Fibroblast of gingiva (primary cell): ENCODE measurements at places on chromosomes 3 and 15.

GRCh38 chr3:88152841-88153240, 3.1 kb downstream of the C3orf38 start:
- no peak for DNase-seq

DNA sequence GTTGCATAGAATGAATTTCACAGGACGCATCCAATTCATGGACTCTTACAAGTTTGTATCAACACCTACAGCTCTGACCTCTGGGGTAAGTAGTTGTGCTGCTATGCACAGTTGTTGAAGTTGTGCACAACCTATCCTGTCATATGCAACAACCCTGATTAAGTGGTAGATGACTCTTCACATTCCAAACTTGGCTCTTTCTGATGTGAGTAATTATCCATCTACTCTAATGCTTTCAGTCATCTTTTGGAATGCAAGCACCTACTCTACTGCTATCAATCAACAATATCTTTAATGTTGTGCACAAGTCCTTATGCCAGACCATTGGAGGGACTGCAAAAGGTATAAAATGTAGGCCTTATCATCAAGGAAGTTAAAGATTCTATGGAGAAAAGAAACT, 921.4 kb downstream of the MCTP2 start:
- DNase-seq = no peak

DNA sequence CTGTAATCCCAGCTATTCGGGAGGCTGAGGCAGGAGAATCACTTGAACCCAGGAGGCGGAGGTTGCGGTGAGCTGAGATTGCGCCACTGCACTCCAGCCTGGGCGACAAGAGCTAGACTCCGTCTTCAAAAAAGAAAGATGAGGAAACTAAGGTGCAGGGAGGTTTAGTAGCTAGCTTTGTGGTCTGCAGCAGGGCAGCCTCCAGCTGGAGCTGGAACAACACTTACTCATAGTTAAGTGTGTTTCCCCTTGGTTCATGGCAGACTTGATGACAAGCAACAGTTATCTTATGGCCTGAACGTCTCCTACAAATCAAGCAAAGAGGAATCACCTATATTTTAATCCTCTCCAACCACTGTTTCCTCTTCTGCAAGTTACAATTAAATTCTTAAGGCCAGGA, 12.6 kb downstream of the KAT2B start:
- DNase-seq = no peak

DNA sequence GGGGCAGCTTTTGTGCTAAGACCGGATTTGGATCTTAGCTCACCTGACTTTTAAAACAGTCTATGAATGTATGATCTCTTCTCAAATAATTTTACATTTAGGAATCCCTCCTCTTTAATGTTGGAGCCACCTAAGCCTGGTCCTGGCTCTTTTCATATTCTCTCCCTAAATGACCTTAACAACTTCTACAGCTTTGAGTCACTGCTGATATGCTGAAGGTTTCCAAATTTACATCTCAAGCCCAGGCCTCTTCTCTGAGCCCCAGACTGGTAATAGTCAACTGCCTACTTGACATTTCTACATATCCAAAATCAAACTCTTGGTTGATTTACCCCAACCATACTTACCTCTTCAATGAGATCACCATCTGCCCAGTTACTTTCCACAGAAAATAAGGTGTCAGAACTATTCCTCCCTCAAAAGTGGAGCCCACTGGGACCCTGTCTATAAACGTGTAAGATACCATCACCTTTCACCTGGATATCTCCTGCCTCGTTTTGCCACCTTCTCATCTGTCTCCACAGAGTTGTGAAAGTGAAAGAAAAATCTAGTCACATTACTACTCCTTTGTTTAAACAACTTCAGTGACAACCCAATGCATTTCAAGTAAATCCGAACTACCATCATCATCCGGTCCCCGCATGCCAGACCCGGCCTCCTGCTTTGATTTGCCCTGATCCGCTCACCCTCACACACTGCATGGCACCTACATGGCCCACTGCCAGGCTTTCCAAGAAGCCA, 48.8 kb downstream of the UBP1 start:
- no peak for DNase-seq

DNA sequence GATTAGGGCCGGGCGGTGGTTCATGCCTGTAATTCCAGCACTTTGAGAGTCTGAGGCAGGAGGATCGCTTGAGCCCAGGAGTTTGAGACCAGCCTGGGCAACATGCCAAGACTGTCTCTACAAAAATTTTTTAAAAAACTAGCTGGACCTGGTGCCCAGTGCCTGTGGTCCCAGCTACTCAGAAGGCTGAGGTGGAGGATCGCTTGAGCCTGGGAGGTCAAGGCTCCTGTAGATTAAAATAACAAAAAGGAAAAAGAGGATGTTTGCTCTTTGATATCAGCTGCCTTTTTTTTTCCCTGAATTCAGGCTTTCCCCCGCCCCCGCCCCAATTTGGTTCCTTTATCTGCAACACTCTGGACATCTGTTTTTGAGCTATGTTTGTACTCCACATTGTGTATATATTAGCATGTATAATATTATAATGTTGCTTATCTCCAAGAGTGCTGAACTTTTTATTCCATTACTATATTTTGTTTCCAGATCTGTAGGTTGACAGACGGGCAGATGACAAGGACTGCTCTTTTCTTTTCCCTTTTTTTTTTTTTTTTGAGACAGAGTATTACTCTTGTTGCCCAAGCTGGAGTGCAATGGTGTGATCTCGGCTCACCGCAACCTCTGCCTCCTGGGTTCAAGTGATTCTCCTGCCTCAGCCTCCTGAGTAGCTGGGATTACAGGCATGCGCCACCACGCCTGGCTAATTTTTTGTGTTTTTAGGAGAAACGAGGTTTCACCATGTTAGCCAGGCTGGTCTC, 4.6 kb downstream of the SNAP23 start:
- DNase-seq = no peak
